ENCODE measurements at places on chromosomes 3 and 15. TPM values are rescaled to one million over a fixed set of nuclear protein-coding genes. Genes with fewer than 3 reads are reported as not detected.

The HTR3C gene
- not detected for total RNA-seq

The PAK2 gene
- total RNA-seq: 60.5 TPM

DNA sequence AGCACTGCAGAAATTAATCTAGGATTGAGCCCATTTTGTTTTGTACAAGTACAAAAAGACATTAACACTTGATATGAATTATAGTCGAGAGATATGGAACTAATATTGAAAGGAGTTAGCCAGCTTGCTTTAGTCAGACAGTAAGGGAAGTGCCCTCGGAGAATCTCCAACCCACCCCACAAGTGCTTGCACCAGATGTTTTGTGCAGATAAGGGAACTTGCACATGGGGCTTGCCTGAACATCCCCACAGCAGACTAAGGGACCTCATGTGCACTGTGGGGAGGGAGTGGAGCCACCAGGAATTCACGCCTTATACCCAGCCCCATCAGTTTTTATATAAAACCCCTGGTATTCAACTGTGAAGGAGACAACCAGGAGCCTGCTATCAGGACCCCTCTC lies 122.3 kb downstream of the EFHB start:
- DNase-seq: no peak

DNA sequence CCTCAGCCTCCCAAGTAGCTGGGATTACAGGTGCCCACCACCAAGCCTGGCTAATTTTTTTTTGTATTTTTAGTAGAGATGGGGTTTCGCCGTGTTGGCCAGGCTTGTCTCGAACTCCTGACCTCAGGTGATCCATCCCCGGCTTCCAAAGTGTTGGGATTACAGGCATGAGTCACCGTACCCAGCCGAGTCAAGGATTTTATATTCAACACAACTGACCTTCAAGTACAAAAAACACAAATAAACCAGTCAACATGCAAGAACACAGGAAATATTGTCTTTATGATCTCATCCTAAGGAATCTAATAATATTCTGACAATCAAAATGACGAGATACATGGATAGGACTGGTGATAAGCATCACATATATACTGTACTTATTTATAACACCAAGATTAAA lies 37.9 kb downstream of the TJP1 start:
- DNase-seq: no peak

GRCh38 chr15:73677146-73677607 lies 7.0 kb upstream of the CD276 start:
- no peak for DNase-seq
